Hematopoietic multipotent progenitor cell (in vitro differentiated cells): ENCODE measurements at places on chromosomes 2 and 18.

- DNase-seq = no peak
Measured at GRCh38 chr18:48795696-48796095, 155.1 kb downstream of the SMAD7 start.

DNA sequence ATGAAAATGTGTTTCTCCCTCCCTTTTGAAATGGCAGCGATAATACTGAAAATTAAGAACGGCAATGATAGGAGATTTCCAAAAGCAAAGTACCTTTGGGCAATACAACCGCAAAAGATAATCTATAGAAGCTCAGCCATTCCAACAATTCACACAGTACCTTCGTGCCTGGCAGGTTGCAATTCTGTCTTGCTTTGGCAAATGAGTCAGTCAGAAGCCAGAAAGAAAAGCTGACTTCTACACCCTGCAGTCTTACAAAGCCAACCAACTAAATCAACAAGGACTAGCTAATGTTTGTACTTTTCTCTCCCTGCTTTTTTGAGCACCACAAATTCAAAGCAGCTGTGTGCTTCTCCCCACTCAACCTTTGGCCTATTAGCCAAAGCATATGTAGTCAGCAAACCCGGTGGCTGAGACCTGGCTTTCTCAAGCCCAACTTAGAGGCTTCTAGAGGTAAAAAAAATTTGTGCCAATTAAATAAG lies 25.7 kb upstream of the ID2 start:
- no peak for DNase-seq

- peak; percentile 46 for DNase-seq
Measured at GRCh38 chr2:43540021-43540779, 55.6 kb downstream of the THADA start.

- no peak for DNase-seq
Measured at GRCh38 chr18:52046842-52047241, 293.2 kb upstream of the DCC start.

GRCh38 chr2:188403676-188404075 lies 112.0 kb downstream of the GULP1 start:
- no peak for DNase-seq

GRCh38 chr2:65435625-65436168 lies 3.3 kb upstream of the SPRED2 start:
- DNase-seq = no peak

DNA sequence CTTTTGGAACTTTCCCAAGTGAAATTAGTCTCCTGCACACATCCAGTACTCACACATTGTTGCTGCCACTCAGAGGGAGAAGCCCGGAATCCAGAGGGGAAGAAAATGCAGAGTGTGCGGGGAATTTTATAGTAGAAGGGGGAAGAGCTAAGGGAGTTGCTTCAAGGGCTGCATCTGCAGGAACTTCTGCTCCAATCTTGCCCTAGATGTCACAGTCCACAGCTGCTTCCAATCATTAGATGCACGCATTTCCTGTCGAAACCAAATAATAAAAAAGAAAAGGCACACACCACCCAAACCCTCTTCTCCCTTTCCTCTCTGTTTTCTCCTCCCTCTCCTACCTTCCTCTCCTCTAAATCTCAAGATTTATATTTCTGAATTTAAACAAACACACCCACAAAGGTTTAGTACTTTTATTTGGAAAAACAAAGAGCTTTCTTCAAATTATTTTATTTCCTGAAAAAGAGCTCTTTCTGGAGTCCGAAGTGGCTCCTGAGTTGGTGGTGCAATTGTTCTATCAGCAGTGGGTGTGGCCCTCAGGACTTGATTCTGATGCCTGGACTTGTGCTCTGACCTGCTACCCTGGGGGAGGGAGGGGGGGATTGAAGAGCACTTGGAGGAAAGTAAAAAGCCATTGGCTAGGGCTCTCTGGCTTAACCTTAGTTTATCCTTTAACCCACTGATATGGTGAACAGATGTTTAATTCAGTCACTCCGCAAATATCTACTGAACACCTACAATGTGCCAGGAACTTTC lies 72.0 kb downstream of the KCNE4 start:
- no peak for DNase-seq

- DNase-seq = no peak
Measured at GRCh38 chr2:217966423-217967070, 36.2 kb downstream of the TNS1 start.

DNA sequence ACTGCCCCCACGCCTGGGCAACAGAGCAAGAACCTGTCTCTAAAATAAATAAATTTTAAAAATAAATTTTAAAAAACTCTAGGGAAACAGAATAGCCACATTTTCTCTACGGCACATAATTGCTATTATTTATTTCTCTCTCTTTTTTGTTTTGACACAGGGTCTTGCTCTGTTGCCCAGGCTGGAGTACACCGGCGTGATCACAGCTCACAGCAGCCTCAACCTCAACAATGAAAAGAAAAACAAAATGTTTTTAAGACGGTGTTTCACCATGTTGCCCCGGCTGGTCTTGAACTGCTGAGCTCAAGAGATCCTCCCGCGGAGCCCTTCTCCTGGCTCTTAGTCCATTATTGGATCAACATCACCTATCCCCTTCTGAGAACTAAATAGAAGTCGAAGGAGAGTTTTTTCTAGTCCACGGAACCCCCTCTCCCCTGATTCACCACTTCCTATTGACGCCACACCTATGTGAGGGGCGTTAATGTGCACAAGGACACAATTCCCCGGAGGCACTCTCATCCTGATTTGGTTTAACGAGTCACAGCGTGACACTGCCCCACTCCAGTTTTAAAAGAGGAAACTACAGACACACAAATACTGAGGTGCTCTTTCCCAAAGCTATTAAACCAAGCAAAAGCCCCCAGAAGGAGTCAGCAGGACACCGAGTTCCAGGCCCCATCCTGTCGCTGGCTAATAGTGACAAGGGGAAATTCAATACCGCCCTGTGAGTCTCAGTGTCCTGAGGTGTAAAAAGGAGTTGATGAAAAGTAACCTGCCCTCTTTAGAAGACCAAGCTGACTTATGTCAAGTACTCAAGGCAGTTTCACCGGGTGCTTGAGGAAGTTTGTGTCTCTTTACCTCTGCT lies 1.1 kb downstream of the NPC1 start:
- DNase-seq = peak; percentile 53

- DNase-seq = no peak
Measured at GRCh38 chr2:196980473-196980872, 54.0 kb upstream of the PGAP1 start.

GRCh38 chr2:14749884-14750283 lies 117.4 kb downstream of the LRATD1 start:
- DNase-seq = no peak

DNA sequence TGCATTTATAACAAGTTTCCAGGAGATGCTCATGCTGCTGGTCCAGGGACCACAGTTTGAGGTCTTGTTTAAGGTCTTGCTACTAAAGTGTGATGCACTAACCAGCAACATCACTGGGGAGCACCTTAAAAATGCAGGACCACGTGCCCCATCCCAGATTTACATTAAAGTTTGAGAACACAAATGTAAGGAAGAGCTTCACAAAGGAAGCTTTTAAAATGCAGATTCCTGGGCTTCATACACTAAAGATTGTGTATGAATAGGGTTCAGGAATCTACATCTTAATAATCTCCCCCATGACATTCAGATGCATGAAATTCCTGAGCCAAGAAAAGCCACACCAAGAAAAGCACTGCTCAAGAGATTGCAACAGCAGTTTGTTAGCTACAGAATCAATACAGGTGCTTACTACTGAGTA lies 235.3 kb upstream of the TANK start:
- DNase-seq = no peak

DNA sequence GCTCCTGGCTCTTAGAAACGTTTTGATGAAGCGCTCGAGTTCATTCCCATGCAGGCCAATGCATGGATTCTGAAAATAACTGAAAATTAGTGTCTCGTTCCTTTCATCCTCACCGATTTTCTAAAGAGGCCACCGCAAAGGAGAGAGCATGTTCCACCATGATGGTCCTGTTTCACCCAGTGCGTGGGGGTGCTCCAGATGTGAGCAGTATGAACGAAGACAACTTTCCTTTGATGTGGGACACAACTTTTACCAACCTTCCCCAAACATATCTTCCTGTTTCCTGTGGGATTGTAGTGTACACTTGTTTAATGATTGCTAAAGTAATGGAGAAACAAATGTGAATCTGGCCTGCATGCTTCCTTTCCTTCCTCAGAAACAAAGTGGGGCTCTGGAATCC lies 114.5 kb downstream of the PRPF40A start:
- no peak for DNase-seq

DNA sequence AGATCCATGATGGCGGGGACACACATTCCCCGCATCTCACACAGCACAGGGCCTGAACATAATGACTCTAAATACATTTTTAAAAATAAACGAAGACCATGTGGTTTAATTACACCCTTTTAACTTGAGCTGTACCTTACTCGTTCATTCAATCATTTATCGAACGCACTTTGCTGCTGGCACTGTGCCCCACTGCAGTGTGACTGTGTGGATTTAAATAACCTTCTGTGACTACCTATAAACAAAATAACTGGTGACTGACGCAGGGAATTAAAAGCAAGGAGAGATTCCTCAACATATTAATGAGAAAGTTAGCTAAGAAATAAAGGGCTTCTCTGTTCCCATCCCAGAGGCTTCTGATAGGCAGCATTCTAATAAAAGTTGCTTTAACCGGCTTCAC lies 10.9 kb upstream of the FZD7 start:
- DNase-seq = no peak

- DNase-seq = peak; percentile 77
Measured at GRCh38 chr18:8730080-8730827, 24.9 kb downstream of the MTCL1 start.

DNA sequence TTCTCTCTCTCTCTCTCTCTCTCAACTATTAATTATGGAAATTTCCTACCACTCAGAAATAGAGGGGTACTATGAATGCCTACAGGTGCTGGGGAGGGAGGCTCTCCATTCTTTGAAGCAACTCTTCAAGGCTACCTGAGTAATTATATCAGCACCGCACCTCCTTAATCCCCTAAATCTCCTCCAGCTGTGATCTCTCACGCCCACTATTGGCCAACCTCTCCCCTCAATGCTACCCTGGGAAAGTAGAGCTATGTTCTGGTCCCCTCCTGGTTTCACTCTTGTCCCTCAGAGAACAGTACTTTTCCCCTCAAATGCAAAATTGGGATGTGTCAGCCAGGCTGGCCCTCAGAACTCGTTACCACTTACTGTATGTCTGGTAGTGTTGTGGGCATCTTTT lies 1.6 kb downstream of the MOCOS start:
- DNase-seq = no peak

DNA sequence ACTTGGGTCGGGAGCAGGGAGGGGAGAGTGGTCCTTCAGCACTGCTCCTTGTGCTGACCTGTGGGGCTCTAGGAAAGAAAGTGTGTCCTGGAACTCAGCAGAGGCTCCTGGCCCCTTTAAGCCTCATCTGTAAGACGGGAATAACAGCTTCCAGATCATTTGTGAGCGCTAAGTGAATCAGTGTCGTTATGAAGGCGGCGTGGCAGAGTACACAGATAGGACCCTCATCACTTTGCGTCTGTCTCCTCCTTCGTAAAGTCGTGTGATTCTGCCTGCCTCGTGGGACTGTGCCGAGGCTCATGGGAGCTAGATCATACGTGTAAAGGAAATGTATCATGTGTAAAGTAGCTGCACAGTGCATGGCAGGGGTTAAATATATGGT lies 18.6 kb downstream of the COLEC11 start:
- DNase-seq = no peak

- no peak for DNase-seq
Measured at GRCh38 chr2:161337247-161337646, 29.0 kb downstream of the PSMD14 start.

- no peak for DNase-seq
Measured at GRCh38 chr2:20425371-20425881, 21.4 kb upstream of the RHOB start.

DNA sequence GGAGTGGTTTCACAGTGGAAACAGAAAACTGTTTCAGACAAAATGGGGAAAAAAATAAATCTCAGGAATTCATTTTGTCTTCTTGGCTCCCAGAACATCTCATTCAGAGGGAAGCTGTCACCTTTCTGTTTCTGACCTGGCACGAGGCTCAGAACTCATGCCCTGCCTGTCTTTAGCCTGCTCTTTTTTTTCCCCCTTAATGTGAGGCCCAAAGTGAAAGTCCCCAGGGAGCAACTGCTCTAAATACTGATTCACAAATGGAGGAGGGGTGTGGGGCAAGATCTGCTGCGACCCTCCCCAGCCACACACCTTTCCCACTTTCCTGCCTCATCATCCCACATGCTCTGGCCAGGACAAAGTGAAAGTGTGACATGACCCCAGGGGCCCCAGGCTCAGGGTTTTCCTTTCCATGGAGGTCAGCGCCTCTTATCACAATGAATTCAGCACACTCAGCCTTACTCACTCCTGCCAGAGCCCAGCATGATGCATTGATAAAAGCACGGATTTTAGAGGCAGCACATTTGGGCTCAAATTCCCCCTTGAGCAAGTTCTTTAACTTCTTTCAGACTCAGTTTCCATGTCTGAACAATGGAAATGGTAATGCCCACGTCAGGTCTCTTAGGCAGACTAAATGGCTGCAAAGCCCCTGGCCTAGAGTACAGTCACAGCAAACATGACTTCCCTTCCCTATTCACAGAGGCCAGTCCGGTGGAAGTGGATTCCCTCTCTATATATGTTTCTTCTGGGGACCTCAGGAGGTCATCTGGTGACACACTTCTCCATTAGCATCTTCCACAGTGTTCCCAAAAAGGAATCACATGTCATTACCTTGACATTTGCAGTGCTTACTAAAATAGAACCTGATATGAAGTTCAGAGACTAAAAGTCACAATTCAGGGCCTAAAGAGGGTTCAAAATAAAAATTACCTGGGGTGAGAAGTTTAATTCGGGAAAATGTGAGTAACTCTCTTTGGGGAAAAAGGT lies 55.3 kb upstream of the TMEM163 start:
- no peak for DNase-seq

GRCh38 chr2:55049043-55049820 lies 1.0 kb downstream of the RTN4 start:
- DNase-seq = no peak

GRCh38 chr2:45170191-45171135 lies 161.2 kb upstream of the SIX2 start:
- DNase-seq = no peak

DNA sequence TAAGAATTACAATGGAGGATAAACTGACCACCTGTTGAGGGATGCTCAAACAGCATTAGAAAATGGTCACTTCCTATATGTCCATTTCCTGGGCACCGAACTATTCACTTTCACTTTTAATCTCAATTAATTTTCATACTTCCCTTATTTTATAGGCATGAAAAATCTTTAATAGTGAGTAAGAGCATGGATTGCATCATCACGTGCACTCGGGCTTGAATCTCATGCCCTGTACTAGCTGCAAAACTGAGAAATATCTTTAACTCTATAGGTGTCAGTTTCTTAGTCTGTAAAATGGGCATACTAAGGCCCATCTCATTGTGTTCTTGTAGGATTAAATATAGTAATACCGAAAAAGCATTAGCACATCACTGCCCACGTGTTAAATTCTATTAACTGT lies 183.9 kb upstream of the FIGN start:
- DNase-seq = no peak

GRCh38 chr18:50686409-50686808 lies 126.5 kb downstream of the MAPK4 start:
- no peak for DNase-seq

GRCh38 chr18:55864281-55864680 lies 276.3 kb upstream of the TCF4 start:
- no peak for DNase-seq
